ENCODE measurements at places on chromosomes 5 and 9.

- H3K4me3 ChIP-seq = no peak overlapping the region
- peaks cover 2% of the 10 kb centered on the region for H3K4me1 ChIP-seq
- no peak overlapping the region for H3K27ac ChIP-seq
- H3K27me3 ChIP-seq = no peaks in the 10 kb centered on the region
- no peaks in the 10 kb centered on the region for H3K36me3 ChIP-seq
- no peak for DNase-seq
Observed at GRCh38 chr5:106127341-106127781, 1543.4 kb downstream of the EFNA5 start.

GRCh38 chr5:95149387-95149786 lies 135.5 kb downstream of the MCTP1 start:
- H3K4me1 ChIP-seq = peaks cover 2% of the 10 kb centered on the region
- no peak for DNase-seq
- H3K27me3 ChIP-seq = no peaks in the 10 kb centered on the region
- no peaks in the 10 kb centered on the region for H3K36me3 ChIP-seq

- no peak overlapping the region for H3K27ac ChIP-seq
- peaks cover 6% of the 10 kb centered on the region for H3K36me3 ChIP-seq
- H3K27me3 ChIP-seq = no peaks in the 10 kb centered on the region
- no peak for DNase-seq
- H3K4me1 ChIP-seq = peaks cover 5% of the 10 kb centered on the region
- no peak overlapping the region for H3K4me3 ChIP-seq
Observed at GRCh38 chr9:93297659-93298497, 113.9 kb downstream of the WNK2 start.

DNA sequence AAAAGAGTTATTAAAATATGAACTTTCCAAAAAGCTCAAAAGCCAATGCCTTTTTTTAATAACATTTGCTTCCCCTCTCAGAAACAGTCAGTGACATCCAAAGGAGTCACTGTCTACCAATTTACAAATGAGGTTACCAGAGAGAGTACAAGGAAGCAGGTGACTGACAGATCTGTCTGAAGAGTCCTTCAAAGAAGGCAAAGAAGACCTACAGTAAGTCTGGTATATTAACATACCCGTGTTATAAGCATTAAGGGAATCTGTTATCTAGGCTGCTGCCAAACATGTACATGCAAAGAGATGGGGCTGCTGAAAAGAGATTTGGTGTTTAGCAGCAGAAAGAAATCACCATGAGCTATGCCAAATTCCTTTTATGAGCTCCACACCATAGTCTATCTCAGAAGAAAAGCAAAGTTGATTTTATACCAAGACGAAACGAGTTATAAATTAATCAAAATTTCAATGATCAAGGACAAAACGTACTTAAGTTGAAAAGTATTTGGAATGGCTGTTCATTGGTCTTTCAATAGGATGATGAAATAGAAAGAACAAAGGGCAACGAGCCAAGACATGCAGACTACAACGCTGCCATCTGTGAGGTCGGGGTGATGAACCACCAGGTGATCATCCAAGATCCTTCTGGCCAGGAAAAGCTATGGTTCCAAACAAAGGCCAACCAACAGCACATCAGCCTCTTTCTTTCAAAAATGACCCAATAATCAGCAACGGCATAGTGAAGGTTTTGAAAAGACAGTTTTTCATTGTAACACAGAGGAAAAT lies 8.1 kb downstream of the PRELID2 start:
- peaks cover 2% of the 10 kb centered on the region for H3K4me1 ChIP-seq
- H3K27ac ChIP-seq = no peak overlapping the region
- H3K27me3 ChIP-seq = no peaks in the 10 kb centered on the region
- H3K36me3 ChIP-seq = no peaks in the 10 kb centered on the region
- H3K4me3 ChIP-seq = no peak overlapping the region

DNA sequence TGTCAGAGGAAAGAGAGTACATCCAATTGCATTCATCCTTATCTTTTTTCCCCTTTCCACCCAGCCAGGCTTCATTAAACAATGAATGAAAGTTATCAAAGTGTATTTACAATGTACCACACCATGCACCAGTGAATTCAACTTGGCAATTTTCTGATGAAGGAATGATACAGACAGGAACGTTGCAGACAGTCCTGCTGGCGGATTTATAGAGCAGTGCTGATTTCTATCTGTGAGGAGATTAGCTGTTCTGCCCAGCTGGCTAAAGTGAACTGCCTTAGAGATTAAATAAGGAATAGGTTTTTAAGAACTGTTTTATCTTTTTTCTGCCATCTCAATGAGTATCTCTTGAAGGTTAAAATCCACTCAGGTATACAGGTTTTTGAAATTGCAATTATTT lies 403.9 kb downstream of the CDH18 start:
- H3K36me3 ChIP-seq = no peaks in the 10 kb centered on the region
- no peak overlapping the region for H3K27ac ChIP-seq
- no peaks in the 10 kb centered on the region for H3K27me3 ChIP-seq
- H3K4me1 ChIP-seq = no peaks in the 10 kb centered on the region

Data from neuronal stem cell (in vitro differentiated cells).